ENCODE measurements at places on chromosomes 5 and 9. TPM values are rescaled to one million over a fixed set of nuclear protein-coding genes. Genes with fewer than 3 reads are reported as not detected.

The ELOVL7 gene
- not detected for total RNA-seq

The IFNA2 gene
- not detected for total RNA-seq

The FOXD4L3 gene
- total RNA-seq: not detected

The WWC1 gene
- 3.1 TPM for total RNA-seq

The TRIM36 gene
- 1.5 TPM for total RNA-seq

The LHFPL2 gene
- 12.4 TPM for total RNA-seq

The AHRR gene
- total RNA-seq: 10.6 TPM

The FBLL1 gene
- total RNA-seq: 0.34 TPM

The GDF9 gene
- 0.15 TPM for total RNA-seq

The HAVCR2 gene
- 0.17 TPM for total RNA-seq

The HAPLN1 gene
- total RNA-seq: 2.7 TPM

The CKMT2 gene
- total RNA-seq: 1.0 TPM

The SLC23A1 gene
- not detected for total RNA-seq

The BSPRY gene
- not detected for total RNA-seq

The SLU7 gene
- 40.2 TPM for total RNA-seq

The N4BP3 gene
- 0.34 TPM for total RNA-seq

The CEL gene
- 0.17 TPM for total RNA-seq

The OBP2B gene
- not detected for total RNA-seq

The QRFP gene
- not detected for total RNA-seq

The OR5C1 gene
- total RNA-seq: not detected

The JAKMIP2 gene
- total RNA-seq: 14.1 TPM

All from bronchus fibroblast of lung (primary cell).